ENCODE measurements at places on chromosomes 5 and 9. TPM values are rescaled to one million over a fixed set of nuclear protein-coding genes. Genes with fewer than 3 reads are reported as not detected.

GRCh38 chr9:128891321-128892220 lies 9.6 kb downstream of the LRRC8A start:
- DNase-seq = no peak

DNA sequence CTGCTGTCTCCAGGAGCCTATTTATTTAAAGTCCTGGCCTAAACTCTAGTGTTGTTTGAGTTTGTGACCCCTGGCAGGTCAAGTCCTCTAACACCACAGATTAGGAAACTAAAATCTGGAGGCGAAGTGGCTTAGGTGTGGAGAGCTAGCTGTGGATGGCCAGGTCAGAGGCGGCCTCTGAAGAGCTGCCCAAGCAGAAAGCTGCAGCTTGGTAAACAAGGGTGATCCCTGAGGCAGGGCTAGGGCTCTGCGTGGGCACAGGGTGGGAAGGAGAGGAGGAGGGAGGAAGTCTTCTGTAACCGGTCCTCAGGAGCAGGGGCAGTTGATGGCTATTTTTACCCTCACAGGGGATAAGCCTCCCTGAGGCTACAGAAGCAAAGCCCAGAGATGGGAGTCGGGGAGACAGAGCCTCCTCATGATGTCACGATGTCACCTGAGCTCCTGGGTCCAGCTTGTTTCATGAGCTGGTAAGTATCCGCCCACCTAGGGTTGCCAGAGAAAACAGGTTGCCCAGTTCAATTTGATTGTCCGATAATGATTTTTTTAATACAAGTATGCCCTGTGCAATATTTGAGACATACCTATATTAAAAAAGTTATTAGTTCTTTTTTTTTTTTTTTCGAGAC lies 25.9 kb upstream of the BOD1 start:
- DNase-seq = no peak

DNA sequence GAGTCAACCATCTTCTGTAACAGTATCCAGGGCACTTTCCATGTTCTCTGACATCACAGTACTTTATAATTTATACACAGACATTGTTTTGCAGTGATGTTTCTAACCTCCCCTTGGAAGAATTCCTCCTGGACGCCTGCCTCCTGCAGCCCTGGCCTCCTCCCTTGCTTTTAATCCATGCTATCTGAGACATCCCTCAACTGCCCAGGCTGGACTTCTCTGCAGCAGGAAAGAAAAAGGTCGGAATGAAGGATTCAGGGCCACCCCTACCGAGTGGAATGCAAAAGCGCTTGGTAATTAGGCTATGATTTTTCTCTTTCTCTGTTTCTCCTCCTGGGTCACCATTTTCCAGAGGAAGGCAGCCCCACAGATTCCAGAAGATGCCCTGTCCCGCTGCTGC lies 47.0 kb upstream of the SHC3 start:
- peak; percentile 36 for DNase-seq

GRCh38 chr9:85900504-85901201 lies 40.3 kb upstream of the NAA35 start:
- peak; percentile 56 for DNase-seq

- no peak for DNase-seq
These were observed 342.8 kb downstream of the GABRG2 start for GRCh38 chr5:162410365-162410764.

- DNase-seq = no peak
These were observed 87.0 kb downstream of the ERBIN start for GRCh38 chr5:66013397-66013796.

DNA sequence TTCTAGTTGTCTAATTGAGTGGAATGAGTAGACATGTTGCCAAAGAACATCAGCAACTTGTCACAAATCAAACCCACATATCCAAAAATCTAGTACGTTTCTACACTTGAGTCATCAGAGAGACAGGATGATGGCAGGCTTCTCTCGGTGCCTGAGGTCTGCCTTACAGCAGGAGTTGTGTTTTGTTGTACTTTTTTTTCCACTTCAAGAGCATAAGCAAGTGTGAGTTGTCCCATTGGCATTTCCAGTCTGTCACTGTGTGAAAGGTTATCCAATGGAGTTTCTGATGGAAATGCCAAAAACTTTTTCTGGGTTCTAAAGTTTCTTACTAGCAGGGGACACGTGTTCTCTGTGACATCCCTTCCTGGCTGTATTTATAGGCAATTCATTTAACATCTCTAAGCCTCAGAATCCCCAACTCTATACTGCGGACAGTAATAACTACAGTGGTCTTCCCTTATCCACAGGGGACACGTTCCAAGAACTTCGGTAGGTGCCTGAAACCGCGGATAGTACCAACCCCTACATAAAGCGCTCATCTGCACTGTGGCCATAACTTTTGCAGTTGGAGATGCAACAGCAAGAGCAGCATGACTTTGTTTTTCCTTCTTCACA lies 246.5 kb downstream of the SYK start:
- DNase-seq = peak; percentile 90

SPINK4 gene
- total RNA-seq = not detected

DNA sequence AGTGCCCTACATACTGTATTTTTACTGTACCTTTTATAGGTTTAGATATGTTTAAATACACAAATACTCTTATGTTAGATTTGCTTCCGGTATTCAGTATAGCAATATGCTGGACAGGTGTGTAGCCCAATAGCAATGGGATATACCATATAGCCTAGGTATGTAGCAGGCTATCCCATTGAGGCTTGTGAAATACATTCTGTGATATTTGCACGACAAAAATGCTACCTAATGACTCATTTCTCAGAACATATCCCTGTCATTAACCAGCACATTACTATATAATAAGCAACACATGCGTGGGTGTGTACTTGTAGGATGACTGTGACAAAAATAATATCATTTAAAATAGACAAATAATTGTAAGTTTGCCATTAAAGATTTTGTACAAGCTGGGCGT lies 208.8 kb downstream of the MRPS30 start:
- no peak for DNase-seq

GRCh38 chr9:5089737-5090136 lies 95.7 kb downstream of the INSL6 start:
- DNase-seq = no peak

All from GM23248 (cell line).